ENCODE measurements at places on chromosomes 7 and 10.

GRCh38 chr10:69797959-69798358 lies 3.7 kb upstream of the COL13A1 start:
- no peak for DNase-seq

DNA sequence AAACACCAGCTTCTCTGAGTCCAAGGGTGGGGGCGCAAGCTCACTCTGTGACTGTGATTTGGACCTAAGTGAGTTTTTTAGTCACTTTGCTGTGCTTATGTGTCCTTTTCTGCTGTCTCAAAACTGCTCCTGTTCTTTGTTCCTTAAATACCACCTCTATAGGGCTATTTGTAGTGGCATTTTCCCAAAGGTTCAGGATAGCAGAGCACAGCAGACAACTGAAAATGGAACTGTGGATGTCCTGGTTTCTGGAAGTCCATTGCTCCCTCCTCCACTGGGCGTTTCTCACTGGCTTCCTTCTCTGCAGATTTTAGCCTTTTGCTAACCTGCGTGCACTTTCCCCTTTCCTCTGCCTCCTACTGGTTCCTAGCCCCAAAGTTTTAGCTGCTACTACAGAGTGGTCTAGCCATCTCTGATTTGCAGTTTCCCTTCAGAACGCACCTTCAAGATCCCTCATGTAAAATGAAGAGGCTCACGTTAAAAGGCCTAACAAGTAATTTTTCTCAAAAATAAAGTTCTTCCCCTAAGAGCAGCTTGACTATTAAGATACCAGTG lies 25.6 kb downstream of the BLVRA start:
- no peak for DNase-seq

DNA sequence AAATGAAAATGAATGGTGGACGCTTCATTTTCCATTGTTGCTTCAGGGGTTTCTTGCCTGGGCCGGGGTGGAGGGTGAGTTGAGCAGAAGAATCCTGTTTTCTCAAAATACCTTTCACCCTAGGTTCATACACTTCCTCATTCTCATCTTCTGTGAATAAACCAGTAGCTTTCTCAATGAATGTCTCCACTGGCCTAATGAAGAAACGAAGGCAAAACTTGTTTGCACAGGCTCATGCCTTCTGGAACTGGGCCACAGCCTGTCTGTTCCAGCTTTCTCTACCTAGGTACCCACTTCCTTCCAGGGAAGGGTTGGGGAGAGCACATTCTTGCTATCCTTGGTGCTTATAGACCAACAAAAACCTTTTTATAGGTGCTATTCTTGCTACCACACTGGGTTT lies 21.3 kb downstream of the STMP1 start:
- DNase-seq: no peak

GRCh38 chr10:72597897-72598296 lies 28.0 kb downstream of the MICU1 start:
- DNase-seq: no peak

- no peak for DNase-seq
Observed at GRCh38 chr7:132910657-132911056, 171.2 kb downstream of the CHCHD3 start.

DNA sequence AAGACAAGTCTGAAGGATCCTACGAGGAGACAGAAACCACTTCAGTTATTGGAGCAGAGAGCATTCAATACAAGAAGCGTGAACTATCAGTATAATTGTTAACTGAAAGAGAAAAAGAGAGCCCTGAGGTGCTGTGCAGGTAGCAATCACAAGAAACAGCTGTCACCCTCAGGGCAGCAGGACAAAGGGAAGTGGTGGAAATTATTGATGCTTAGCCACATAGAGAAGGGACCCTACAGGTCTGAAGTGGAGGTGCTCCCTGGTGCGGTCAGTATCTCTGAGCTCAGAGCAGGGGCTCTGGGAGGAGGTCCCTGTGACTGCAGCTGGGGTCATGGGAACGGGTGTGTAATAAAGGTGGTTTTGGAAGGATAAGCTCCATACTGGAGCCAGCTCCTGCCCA lies 97.8 kb upstream of the KLF6 start:
- DNase-seq: no peak

- DNase-seq: no peak
Observed at GRCh38 chr10:50398823-50399222, 147.5 kb upstream of the ASAH2 start.

- DNase-seq: no peak
Observed at GRCh38 chr7:150842018-150842417, 10.3 kb upstream of the AOC1 start.

DNA sequence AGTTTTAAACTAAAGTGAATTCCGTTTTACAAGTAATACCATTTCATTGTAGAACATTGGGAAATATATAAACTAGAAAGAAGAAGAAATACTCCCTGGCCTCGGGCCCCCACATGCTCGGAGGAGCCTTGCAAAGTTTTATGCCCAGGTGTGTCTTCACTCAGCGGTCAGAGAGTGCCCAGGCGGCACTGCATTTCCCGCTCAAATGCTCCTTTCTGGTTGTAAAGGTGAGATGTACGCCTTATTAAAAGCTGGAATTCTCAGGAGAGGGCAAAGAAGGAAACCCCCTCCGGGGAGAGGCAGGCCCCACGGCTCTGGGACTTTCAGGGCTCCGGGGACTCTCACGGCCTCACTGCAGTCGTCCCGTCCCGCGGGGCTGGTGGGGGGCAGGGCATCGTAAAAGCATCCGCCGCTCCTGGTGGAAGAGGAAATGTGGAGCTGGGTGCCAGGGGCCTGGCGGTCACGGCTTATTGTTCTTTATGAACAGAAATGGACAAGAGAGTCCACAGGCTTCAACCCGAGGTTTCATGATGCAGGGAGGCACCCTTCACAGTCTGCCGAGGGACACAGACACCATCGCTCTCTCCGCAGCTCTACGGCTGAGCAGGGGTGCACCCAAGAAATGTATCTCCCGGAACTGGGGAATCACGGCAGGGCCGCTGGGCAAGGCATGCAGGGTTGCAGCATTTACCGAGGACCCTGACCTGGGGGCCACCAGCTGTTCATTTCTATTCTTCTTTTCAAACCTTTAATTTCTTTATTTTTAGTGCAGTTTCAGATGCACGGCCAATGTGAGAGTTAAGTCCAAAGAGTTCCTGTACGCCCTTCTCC lies 47.7 kb upstream of the INPP5A start:
- DNase-seq: no peak

GRCh38 chr7:69992938-69993337 lies 394.7 kb downstream of the AUTS2 start:
- no peak for DNase-seq

DNA sequence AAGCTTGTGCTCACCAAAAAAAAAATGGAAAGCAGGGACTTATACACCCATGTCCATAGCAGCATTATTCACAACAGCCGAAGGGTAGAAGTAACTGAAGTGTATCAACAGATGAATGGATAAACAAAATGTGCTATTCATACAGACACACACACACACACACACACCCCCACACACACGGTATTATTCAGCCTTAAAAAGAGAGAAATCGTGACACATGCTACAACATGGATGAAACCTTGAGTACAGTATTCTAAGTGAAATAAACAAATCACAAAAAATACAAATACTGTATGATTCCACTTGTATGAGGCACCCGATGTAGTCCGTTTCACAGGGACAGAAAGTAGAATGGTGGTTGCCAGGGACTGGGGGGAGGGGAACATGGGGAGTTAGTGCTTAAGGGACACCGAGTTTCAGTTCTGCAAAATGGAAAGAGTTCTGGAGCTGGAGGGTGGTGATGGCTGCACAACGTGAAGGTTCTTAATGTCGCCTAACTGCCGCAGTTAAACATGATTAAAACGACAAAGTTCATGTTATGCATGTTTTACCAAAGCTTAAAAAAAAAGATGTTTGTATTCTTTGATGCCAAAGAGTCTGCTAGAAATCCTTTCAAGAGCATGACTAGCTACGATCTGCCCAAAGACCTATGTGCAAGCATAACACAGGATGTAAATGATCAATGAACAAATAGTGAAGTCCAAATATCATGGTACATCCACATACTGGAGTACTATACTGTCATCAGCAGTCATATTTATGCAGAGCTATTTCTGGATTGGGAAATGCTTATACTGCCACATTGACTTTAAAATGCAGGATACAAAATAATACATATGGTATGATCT lies 7.2 kb downstream of the TNS3 start:
- no peak for DNase-seq

GRCh38 chr7:134902058-134902457 lies 84.2 kb upstream of the AGBL3 start:
- DNase-seq: no peak

- peak; percentile 22 for DNase-seq
Observed at GRCh38 chr7:29243910-29244655, 49.5 kb downstream of the CHN2 start.

GRCh38 chr7:23098460-23098859 lies 7.1 kb upstream of the KLHL7 start:
- no peak for DNase-seq

- DNase-seq: no peak
Observed at GRCh38 chr7:138188290-138188858, 112.1 kb downstream of the AKR1D1 start.

Measured in stimulated activated CD8-positive, alpha-beta memory T cell treated with anti-CD3 and anti-CD28 coated beads, Interleukin-7, amount 100 ng/mL, for 24 hours (primary cell).